NCI-H1436 (cell line): ENCODE measurements at places on chromosomes 11 and 22.
A peak's percentile ranks its signal among the peaks of the same experiment; 100 is the strongest.

DNA sequence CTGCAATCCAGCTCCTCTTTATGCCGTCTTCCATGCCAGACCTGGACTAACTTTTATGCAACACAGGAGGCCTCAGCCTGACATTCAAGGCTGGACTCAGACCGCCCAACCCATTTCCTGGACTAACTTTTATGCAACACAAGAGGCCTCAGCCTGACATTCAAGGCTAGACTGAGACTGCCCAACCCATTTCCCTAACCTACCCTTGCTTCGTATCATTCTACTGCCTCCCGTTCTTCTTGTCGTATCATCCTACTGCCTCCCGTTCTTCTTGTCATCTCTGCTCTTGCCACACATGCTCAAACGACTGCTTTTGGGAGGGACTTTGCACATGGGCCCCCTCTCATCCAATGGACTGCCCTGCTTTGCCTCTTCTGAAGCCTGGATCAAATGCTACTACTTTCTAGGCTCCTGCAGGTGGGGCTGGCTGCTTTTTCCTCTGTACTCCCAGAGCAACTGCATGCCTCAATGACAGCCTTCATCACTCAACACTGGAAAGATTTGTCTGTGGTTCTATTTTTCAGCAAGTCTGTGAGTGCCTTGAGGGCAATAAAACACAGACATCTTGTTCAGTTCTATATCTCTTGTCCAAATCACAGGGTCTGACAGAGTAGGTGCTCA, 7.8 kb downstream of the TBC1D10A start:
- no peak for DNase-seq

DNA sequence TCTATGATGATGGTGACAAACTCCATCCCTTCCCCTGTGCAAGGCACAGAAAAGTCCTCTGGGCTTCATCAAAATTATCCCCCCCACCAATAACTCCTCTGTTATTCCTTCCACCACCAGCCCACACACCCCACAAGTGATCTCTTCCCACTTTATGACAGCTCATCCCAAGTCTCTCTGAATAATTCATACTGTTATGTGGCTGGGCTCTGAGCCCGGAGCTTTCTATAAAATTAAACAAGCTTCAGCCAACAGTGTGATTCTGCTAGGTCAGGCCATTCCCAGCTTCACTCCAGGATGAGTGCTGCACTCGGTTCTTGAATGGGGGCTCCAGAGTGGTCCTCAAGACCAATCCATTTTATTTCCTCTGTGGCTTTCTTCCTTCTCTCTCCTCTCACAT, 83.0 kb downstream of the INSC start:
- no peak for DNase-seq

GRCh38 chr11:46991391-46991790, 54.8 kb downstream of the CSTPP1 start:
- DNase-seq, result no peak

GRCh38 chr11:125228445-125228844, 63.9 kb downstream of the PKNOX2 start:
- no peak for DNase-seq

DNA sequence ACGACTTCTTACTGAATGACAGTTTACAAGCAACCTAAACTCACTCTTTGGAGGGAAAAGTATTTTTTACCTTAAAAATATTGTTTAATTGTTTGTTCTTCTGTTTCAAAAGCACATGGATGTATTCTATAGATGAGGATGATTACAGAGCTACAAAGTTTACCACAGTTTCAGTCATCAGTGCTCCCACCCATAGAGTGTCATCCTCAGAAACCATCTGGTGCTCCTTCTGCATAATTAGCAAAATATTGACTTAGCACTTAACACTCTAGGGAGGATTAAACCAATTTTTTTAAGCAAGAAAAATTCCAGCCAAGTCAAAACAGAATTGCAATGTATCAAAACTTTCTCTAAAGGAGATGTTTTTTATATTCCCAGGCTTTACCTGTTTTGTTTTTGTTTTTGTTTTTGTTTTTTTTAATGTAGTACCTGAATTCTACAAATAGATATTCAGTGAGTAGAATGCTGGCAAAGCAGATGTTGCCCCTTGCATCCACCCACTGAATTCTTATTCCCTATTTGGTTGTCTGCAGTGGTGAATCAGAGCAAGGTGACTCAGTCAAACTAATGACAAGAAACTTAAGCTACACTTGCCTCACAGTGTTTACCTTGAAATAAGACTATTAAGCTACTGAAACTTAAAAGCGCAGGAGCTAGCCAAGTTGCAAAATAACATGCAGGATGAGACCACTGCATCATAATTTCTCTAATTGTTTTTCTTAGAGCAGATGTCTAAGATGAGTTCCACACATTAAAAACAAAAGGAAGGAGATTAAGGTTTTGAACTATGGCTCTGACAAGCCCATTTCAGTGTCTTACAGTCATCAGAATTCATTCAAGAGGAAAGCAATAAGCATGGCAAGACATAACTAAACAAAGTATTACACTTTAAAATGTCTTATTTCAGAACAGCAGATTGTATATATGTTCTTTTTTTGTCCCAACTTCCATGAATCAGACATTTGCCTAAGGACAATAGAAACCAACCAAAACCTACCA, 155.1 kb upstream of the SOX6 start:
- no peak for DNase-seq

- no peak for DNase-seq
Observed at GRCh38 chr11:18253233-18253632, 4.8 kb upstream of the SAA2 start.

GRCh38 chr11:6388748-6389147, 1.5 kb upstream of the SMPD1 start:
- DNase-seq, result no peak

- DNase-seq, result no peak
Observed at GRCh38 chr11:61580271-61580888, 496 bp downstream of the SYT7 start.

GRCh38 chr11:30861531-30861930, 275.4 kb upstream of the MPPED2 start:
- DNase-seq, result no peak

DNA sequence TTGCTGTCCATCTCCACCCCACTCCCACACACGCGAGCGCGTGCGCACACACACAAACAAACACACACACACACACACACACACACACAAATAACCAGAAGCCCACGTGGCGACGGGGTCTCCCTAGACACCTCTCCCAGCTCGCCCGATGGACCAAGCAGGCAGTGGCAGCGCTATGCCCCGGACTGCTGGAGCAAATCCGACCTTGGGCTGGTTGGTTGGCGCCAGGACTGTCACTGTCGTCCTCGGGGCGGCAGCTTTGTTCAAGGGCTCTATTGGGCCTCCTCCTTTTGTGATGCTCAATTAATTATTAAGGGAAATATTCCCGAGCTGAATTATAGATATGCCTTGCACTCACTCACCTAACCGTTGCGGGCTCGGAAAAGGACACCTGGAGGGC, 1.7 kb upstream of the KCNA4 start:
- no peak for DNase-seq

DNA sequence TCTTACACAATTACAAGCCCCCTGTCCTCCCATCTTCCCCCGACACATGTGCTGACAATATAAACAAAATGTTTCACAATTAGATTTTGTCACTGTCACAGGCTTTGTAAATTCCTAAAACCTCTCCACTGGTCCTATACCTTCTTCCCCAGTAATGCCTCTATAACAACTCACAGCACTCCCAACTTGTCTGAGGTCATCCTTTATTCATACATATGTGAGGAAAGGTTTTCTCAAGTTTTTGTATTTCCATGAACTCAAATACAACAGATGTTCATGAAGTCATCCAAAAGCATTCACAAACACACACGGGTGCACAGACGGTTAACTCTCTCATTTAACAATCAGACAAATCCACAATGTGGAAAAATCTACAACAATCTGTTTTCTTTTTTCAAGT, 1.9 kb downstream of the OR52H1 start:
- no peak for DNase-seq

- DNase-seq, result no peak
Observed at GRCh38 chr11:9269492-9270013, 4.4 kb upstream of the DENND5A start.

DNA sequence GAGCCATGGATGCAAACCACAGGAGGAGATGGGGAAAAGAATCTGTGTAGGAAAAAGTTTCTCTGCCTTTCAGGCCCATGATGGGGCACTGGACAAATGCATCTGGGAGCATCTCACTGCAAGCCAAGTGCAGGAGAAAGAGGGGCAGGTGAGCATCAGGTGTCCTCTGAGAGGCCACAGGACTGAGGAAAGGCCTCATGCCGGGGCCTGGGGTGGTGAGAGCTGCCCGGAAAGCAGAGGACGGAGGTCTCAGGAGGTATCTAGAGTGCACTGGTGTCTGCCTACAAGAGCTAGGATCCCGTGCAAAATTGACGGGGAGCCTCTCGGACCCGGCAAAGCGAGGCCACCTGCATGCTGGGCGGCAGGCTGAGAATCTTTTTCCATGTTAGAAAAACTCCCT, 73.9 kb downstream of the CTTN start:
- DNase-seq, result no peak

GRCh38 chr11:39932966-39933365, 1526.5 kb downstream of the LRRC4C start:
- no peak for DNase-seq

DNA sequence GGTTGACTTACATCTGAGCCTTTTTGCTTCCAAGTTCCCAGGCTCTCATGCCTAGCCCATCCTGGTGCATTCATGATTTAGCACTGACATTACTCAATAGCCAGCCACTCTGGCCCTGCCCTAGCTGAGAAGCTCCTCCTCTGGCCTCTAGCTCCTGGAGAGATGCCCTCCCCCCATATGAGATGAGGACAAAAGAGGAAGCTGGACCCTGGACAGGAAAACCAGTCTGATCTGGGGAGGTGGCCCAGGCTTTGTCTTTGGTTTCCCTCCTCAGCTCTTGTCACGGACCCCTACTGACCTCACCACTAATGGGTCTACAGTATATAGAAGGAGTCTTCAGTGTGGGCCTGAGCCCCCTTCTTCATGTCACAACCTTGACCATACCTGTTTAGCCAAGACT, 3.0 kb downstream of the RHOG start:
- no peak for DNase-seq

DNA sequence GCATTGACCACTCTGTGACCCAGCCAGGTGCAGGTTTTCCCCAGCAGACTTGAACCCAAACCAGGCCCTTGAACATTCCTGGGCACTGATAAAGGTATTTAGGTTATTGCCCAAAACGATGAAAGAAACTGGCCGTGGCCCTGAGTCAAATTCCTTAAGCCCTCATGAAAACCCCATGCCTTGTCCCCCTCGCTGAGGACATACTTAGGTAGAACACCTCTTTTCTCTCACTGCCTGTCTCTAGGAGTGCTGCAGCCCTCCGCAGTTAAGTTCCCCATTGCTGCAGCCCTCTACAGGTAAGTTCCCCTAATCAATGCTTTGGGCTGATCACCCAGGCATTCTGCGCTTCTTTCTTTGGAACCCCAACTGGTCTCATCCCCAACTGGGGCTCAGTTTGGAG, 961.6 kb downstream of the TBC1D22A start:
- DNase-seq, result no peak

GRCh38 chr11:86671531-86672006, 847 bp downstream of the ME3 start:
- DNase-seq, result peak; percentile 38

GRCh38 chr11:86664930-86665329, 7.5 kb downstream of the ME3 start:
- DNase-seq, result peak; percentile 21

DNA sequence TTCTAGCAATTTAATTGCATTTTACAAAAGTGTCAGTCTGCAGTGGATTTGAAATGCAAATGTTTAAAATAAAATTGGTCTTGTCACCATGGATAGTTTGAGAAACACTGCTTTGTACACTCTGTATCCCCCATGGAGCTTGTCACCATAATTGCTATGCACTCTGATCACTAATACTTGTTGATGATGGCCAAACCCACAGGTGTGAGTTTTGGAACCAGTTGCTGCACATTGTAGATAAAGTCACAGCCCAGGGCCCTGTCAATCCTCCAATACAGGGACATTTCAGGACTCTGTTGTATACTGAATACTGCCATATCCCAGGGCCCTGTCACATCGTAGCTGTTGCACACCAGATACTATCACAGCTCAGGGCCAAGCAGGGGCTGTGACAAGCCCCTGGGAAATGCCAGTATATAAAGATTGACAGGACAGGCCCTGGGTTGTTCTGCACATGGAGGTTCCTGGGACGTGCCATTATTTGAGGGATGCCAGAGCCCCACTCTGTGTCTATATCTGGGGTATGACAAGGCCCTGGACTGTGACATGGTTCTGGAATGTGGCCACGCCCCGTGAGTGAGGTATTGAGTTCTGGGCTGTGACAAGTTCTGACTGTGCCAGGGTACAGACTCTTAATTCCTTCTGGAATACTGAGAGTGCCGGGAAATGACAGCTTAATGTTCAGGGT, 27.9 kb upstream of the SMPD1 start:
- DNase-seq, result no peak

- no peak for DNase-seq
Observed at GRCh38 chr11:85464283-85464682, 162.9 kb downstream of the DLG2 start.

DNA sequence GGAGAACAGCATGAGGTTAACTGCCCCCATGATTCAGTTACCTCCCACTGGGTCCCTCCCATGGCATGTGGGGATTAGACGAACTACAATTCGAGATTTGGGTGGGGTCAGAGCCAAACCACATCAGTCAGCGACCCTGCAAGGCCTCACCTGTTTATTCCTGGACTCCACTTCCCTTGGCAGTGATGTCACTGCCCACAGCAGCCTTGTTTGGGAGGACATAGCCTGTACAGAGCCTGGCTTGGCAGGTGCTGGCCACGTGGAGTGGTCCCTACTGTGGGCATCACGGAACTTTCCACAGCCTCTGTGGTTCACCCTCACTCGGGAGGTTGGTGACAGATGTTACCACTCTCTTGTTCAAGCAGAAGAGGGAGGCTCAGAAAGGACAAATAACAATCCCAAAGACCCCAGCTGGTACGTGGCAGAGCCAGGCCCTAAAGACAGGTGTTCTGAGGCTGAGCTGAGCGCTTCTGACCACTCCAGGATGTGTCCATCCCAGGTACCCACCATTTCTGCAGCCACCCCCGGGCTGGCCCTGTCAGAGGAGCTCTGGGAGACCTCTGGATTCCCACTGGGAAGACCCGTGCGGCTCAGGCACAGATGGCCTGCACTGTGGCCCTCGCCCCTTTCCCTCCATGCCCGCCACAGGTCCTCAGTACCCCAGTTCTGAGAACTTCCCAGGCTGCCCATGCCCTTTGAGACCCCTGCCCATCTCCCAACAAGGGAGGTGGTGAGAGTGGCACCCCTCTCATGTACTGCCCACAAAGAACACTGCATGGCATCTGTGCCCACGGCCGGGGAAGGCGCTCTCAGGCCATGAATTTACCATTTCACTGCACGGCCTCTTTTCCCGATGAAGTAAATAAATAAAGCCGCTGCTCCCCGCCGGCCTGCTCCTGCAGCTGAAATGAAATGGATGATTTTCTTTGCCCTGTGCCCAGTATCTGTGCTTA, 605.8 kb downstream of the TBC1D22A start:
- no peak for DNase-seq

- no peak for DNase-seq
Observed at GRCh38 chr11:12909879-12910278, 99.2 kb upstream of the RASSF10 start.
